Colonic mucosa (tissue), 4 donors: ENCODE measurements at places on chromosomes 7 and 10. TPM values are rescaled to one million over a fixed set of nuclear protein-coding genes. Genes with fewer than 3 reads are reported as not detected.
A peak's percentile ranks its signal among the peaks of the same experiment; 100 is the strongest.

The STEAP2 gene
- total RNA-seq, result 19.7 TPM

The GIMAP7 gene
- total RNA-seq, result 5.6 TPM

The DENND2A gene
- 7.4 TPM for total RNA-seq

The UCN3 gene
- total RNA-seq, result 4.0 TPM

DNA sequence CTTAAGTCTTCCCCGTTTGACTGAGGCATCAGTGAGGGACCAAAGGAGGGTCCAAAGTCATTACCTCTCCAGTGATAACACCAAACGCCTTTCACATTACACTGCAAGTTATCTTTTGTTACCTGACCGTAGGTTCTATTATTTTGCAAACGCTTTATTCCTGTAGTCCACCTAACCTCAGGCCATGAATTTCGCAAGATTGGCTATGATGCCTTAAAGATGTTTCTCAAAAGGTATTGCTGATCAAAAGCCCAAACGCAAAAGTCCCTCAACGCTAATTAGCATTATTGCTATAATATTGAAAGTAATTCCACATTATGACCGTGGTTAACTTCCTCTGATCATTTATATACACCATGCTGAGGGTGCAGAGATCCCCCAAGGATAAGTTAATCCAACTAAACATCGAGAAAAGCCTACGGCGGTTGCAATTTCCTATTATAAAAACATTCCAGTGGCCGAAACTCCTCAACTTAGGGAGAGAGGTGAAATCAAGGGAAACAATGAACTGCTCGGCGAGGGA is 649 bp downstream of the DNA2 start:
- DNase-seq, result no peak

GRCh38 chr10:124557648-124558338 is 96.2 kb downstream of the LHPP start:
- no peak for DNase-seq

GRCh38 chr7:127066974-127067373 is 185.8 kb downstream of the GRM8 start:
- DNase-seq, result no peak

GRCh38 chr10:50999163-50999562 is 75.1 kb upstream of the PRKG1 start:
- no peak for DNase-seq

DNA sequence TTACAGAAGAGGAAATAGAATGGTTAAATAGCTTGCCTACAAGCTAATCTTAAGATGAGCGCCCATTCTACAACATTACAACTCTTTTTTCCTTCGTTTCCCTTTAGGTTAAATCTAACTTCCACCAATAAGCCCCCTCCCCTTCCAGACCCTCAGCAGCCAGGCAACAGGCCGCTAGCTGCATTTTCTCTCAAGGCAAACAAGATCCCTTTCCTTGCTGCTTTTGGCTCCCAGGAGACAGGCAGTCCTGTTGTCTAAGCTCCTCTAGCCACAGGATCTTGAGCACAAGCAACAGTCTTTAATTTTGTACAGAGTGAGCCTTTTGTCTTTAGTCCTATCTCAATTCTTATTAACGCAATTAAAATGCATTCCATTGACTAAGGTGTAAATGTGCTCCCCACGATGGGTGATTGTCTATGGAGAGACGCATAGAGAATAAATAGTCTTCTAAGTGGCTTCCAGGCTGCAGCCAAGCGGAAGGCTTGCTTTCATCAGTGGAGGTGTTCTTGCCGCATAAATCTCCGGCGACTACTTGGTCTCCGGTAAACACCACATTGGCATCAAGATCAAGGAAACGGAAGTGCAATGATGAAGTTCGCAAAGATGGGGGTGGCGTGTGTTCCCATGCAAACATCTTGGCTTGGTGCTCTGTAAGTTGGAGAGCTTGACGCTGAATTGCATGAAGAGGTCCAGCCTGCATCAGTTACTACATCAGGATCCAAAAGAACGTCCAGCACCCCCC is 181.9 kb upstream of the LYZL2 start:
- DNase-seq, result peak; percentile 29

DNA sequence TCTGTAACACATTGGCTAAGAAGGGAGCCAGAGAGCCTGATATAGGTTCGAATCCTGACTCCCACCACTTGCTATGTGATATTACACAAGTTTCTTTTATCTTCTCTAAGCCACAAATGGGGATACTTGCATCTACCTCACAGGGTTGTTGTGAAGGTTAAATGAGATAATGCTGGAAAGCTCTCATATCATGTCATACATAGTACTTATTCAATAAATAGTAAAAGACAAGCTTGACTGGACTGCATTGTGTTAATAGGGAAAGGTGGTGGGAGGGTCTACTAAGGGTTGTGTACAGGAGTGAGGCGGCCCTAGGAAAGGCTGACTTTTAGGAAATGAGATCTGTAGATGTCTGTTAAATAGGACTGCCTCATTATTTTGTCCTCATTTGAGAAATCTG is 35.8 kb upstream of the DNMBP start:
- no peak for DNase-seq

- no peak for DNase-seq
Measured at GRCh38 chr10:98417973-98418664, 3.1 kb upstream of the PYROXD2 start.

DNA sequence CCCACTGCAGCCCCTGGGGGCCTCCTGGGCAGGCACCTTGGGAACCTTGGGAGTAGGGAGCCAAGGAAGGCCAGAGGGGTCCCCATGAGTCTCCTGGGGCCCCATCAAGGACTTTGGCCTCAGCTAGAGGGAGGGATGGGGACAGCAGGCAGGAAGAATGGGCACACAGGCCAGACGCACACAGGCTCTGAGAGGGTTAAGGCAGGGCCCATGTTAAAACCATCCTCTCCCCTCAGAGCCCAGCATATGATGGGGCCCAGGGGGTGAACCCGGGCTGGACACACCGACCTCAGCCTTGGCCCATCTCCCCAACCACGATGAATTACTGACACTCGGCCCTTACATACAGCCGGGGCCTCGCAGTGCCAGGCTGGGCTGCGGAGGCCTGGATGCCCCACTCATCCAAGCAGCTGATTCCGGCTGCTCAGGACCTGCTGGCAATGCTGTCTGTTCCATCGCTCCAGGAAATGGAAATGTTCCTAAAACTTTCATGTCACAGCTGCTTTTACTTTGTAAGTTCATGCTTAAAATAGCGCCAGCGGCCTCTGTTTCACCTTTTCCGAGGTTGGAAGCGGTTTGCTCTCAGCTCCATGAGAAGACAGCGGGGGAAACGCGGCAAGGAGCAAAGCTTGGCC is 17.3 kb upstream of the INPP5A start:
- DNase-seq, result no peak

- peak; percentile 78 for DNase-seq
Measured at GRCh38 chr7:98470485-98471240, 69.8 kb upstream of the BAIAP2L1 start.

- no peak for DNase-seq
Measured at GRCh38 chr10:8065651-8066050, 11.2 kb downstream of the GATA3 start.

- DNase-seq, result no peak
Measured at GRCh38 chr10:117514971-117515370, 27.6 kb upstream of the EMX2 start.
